Suprapubic skin (tissue), 4 donors: ENCODE measurements at places on chromosomes 3 and 15. TPM values are rescaled to one million over a fixed set of nuclear protein-coding genes. Genes with fewer than 3 reads are reported as not detected.

The SLC28A2 gene
- total RNA-seq, result not detected

- H3K4me3 ChIP-seq, result peak within 1 kb of the TSS; percentile 46
- peaks cover 23% of the 10 kb centered on the region for H3K4me1 ChIP-seq
- DNase-seq, result peak; percentile 72
- peaks cover 47% of the 10 kb centered on the region for H3K27me3 ChIP-seq
Observed at GRCh38 chr15:83653639-83654378, at the start of gene ADAMTSL3. Gene ADAMTSL3, plus strand, starts transcription at chr15:83654123. Its CDS starts 1,639 bp downstream, at chr15:83655762.

DNA sequence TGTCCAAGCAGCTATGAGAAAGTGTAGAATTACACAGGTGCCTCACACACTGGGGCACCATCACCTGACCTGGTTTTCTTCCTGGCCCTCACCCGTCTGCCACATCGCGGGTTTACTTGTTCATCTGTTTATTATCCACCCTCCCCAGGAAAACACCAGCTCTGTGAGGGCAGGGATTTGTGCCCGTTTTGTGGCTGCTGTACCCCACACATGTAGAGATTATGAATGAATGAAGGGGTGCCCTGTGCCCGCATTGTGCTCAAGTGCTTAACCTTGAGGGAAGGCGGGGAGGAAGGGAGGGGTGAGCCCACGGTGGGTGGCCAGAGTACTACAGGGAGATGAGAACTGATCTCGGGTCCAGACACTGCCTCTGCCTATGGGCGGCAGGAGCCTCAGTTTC is 108.4 kb downstream of the WNT7A start:
- DNase-seq, result no peak
- no peak overlapping the region for H3K27ac ChIP-seq
- peaks cover 5% of the 10 kb centered on the region for H3K27me3 ChIP-seq
- H3K4me1 ChIP-seq, result no peaks in the 10 kb centered on the region

The AADACL2 gene
- 33.5 TPM for total RNA-seq

GRCh38 chr15:29970402-29970695 is 112.4 kb upstream of the GOLGA8J start:
- no peaks in the 10 kb centered on the region for H3K36me3 ChIP-seq
- H3K27me3 ChIP-seq, result peaks cover 46% of the 10 kb centered on the region
- H3K4me3 ChIP-seq, result no peak overlapping the region

The MCF2L2 gene
- 0.36 TPM for total RNA-seq

- no peak for DNase-seq
- no peaks in the 10 kb centered on the region for H3K4me1 ChIP-seq
- H3K27ac ChIP-seq, result no peak overlapping the region
Observed at GRCh38 chr3:72618739-72619138, 229.5 kb downstream of the SHQ1 start.

The GPR156 gene
- 0.29 TPM for total RNA-seq

- peaks cover 8% of the 10 kb centered on the region for H3K4me1 ChIP-seq
- no peaks in the 10 kb centered on the region for H3K27me3 ChIP-seq
- H3K27ac ChIP-seq, result no peak overlapping the region
- no peak for DNase-seq
Observed at GRCh38 chr3:25009665-25010064, 418.4 kb upstream of the RARB start.

GRCh38 chr3:106957029-106957428 is 420.2 kb upstream of the CCDC54 start:
- no peaks in the 10 kb centered on the region for H3K4me1 ChIP-seq
- no peaks in the 10 kb centered on the region for H3K36me3 ChIP-seq
- H3K27me3 ChIP-seq, result no peaks in the 10 kb centered on the region
- no peak for DNase-seq

- peaks cover 5% of the 10 kb centered on the region for H3K4me1 ChIP-seq
- peaks cover 6% of the 10 kb centered on the region for H3K27me3 ChIP-seq
- no peaks in the 10 kb centered on the region for H3K36me3 ChIP-seq
- H3K4me3 ChIP-seq, result no peak overlapping the region
- no peak for DNase-seq
Observed at GRCh38 chr3:185831195-185831594, 6.4 kb upstream of the IGF2BP2 start.

GRCh38 chr3:50241713-50242380 is 5.8 kb downstream of the GNAI2 start:
- H3K27ac ChIP-seq, result peak overlapping the region; percentile 79
- no peak overlapping the region for H3K4me3 ChIP-seq
- no peak for DNase-seq
- H3K36me3 ChIP-seq, result peaks cover 9% of the 10 kb centered on the region

GRCh38 chr3:12302564-12302963 is 13.7 kb downstream of the PPARG start:
- H3K27ac ChIP-seq, result no peak overlapping the region
- no peaks in the 10 kb centered on the region for H3K27me3 ChIP-seq
- H3K4me1 ChIP-seq, result no peaks in the 10 kb centered on the region
- no peak overlapping the region for H3K4me3 ChIP-seq

DNA sequence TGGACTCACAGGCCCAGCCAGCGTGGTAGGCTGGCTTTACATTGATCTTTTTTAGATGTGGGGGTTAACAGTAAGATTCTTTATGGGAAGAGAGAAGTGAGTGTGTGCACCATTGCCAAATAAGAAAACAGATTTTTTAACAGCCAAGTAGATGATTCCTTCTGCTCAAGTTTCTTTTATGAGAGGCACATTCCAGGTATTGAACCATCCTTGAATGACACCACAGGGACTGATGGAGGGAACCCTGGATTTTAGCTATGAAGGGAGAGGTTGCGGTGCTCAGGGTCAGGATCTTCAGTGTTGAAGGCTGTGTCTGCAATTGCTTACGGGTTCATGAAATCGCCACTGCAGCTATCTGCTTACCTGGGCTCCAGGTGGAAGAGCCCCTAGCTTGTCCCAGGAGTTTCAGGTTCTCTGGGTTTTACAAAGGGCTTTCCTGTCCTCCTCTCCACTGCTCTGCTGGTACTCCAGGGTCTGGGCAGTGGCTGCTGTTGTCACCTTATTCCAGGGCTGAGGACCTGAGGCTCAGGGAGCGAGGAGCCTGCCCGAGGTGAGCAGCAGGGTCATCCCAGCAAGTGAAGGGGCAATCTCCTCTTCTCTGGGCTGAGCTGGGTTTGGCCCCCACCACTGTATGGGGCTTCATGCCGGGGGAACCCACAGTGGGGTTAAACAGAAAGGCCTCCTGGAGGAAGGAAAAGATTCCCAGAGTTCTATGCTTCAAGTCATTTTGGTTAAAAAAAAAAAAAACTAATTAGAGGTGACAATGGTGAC is 53.4 kb downstream of the SMAD6 start:
- H3K36me3 ChIP-seq, result no peaks in the 10 kb centered on the region
- DNase-seq, result no peak
- H3K27ac ChIP-seq, result peak overlapping the region; percentile 45
- no peaks in the 10 kb centered on the region for H3K27me3 ChIP-seq

The NRROS gene
- 0.95 TPM for total RNA-seq

The GFM1 gene
- total RNA-seq, result 36.8 TPM

GRCh38 chr3:13706886-13707285 is 158.0 kb downstream of the FBLN2 start:
- no peak overlapping the region for H3K27ac ChIP-seq
- no peaks in the 10 kb centered on the region for H3K36me3 ChIP-seq
- peaks cover 14% of the 10 kb centered on the region for H3K27me3 ChIP-seq
- no peak overlapping the region for H3K4me3 ChIP-seq
- no peaks in the 10 kb centered on the region for H3K4me1 ChIP-seq

The MESP2 gene
- total RNA-seq, result not detected

DNA sequence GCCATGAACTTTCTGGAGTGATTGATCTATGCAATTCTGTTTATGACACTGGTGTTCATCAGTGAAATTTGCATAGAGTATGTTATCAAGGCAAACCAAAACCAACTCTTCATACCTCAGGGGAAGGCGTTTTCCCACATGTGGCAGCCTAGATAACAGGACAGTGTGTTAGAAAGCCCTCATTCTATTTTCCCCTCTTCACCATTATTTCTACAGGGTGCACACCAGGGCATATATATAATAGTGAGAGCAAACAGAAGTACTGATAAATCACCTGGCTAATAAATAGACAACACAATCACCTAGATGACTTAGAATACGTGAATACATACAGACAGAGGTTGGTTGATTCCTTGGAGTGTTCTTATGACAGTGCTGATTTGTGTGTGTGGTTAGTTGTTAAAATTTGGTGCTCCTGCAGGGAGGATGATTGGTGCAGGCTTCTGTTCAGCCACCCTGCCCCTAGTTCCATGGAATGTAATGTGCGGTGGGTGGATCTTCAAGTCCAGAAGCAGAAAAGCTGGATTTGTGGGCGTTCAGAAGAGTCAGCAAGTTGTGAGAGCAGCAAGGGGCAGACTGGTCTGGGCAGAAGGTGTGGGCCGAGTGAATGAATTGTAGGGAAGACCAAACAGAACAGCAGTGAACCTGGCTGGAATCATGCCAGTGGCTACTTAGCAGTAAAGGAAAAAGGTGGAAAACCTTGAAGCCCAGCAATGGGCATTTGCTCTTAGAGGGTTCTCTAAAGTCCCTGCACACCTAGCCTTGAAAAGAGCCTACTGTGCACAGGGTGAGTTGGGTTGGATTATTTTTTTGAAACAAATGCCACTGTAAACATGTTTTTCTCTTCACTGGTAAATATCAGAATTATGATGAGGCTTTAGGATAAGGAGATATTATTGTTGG is 11.7 kb upstream of the RARRES1 start:
- no peaks in the 10 kb centered on the region for H3K36me3 ChIP-seq
- no peaks in the 10 kb centered on the region for H3K27me3 ChIP-seq
- no peak for DNase-seq

- peaks cover 31% of the 10 kb centered on the region for H3K4me1 ChIP-seq
- H3K27ac ChIP-seq, result no peak overlapping the region
- peaks cover 51% of the 10 kb centered on the region for H3K36me3 ChIP-seq
- H3K4me3 ChIP-seq, result no peak overlapping the region
- H3K27me3 ChIP-seq, result no peaks in the 10 kb centered on the region
- DNase-seq, result no peak
Observed at GRCh38 chr3:52846432-52846965, 11.7 kb upstream of the MUSTN1 start.

DNA sequence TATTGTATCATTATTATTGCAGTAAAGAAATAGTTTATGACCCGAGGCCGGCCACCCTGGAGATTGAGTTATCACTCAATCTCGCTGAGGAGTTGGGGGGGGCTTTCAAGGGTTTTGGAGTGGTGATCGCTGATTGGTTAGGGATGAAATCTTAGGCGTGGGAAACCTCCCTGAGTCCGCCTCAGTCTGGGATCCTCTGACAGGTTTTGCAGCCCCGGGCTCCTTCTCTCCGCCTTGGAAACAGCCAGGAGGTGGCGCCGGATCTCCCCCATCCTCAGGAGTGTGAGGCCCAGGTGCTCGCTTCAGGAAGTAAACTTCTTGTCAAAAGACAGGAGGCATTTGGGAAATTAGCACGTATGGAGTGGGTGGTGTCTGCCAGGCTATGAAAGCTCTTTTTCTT is 41.1 kb upstream of the SEC61A1 start:
- H3K27me3 ChIP-seq, result peaks cover 11% of the 10 kb centered on the region
- H3K36me3 ChIP-seq, result no peaks in the 10 kb centered on the region
- H3K27ac ChIP-seq, result no peak overlapping the region
- DNase-seq, result no peak
- no peak overlapping the region for H3K4me3 ChIP-seq

DNA sequence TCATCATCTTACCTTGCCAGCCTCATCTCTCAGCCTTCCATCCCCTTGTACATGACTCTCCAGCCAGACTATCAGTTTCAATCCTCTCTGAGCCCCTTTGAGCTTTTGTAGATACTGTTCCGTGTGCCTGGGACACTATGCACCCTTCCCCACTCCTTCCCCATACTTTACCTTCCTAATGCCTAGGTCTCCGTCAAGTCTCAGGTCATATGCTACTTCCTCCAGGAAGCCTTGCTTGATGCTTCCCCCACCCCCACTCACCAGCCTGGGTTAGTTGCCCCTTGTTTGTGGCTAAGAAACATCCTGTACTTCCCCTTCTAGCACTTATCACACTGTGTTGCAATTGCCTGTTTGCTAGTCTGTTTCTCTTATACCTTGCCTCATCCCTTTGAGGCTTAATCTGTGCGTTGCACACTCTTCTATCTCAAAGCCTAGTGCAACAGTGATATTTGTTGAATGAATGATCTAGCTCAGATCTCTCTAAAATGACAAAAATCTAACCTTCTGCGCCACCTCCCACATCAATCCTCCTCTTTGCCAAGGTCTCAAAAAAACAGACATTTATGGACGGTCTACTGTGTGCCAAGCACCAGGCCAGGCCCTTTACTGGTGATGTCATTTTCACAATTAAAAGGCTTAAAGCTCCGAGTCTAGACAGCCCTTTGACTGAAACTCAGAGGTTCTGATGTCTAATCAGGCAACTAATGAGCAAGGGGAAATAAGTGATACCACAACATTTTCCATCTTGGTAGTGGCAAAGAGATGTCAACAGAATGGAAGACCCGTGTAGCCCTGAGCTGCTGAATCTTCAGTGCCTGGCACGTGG is 6.5 kb upstream of the USP3 start:
- H3K27ac ChIP-seq, result peak overlapping the region; percentile 68
- no peaks in the 10 kb centered on the region for H3K36me3 ChIP-seq
- H3K4me3 ChIP-seq, result no peak overlapping the region
- no peak for DNase-seq
- H3K27me3 ChIP-seq, result no peaks in the 10 kb centered on the region

- peaks cover 85% of the 10 kb centered on the region for H3K27me3 ChIP-seq
- H3K27ac ChIP-seq, result no peak overlapping the region
- H3K4me3 ChIP-seq, result no peak overlapping the region
- DNase-seq, result no peak
- no peaks in the 10 kb centered on the region for H3K36me3 ChIP-seq
Observed at GRCh38 chr3:181698263-181698954, 13.3 kb upstream of the SOX2 start.

GRCh38 chr15:40894681-40895448 is 615 bp downstream of the VPS18 start:
- H3K36me3 ChIP-seq, result peaks cover 28% of the 10 kb centered on the region
- H3K27me3 ChIP-seq, result no peaks in the 10 kb centered on the region
- peak overlapping the region; percentile 91 for H3K4me3 ChIP-seq

The HYAL3 gene
- 2.5 TPM for total RNA-seq

DNA sequence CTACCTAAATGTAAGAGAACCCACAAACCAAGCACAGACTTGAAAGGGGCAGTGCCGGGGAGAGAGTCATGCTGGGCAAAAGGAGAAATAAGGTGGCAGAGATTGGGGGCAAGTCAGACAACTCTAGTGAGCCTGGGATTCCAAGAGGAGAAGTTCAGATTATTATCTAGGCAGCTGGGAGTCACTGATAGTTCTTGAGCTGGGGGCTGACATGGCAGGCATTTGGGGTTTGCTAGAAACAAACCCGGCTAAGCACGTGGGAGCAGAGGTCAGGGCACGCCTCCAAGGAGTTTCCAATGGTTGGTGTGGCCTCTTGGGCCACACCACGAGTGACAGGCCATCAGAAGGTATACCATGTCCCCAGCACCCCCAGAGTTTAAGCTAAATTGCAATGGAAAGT is 27.6 kb downstream of the SLC6A6 start:
- H3K27me3 ChIP-seq, result no peaks in the 10 kb centered on the region
- H3K4me1 ChIP-seq, result peaks cover 80% of the 10 kb centered on the region
- DNase-seq, result no peak
- peaks cover 6% of the 10 kb centered on the region for H3K36me3 ChIP-seq

GRCh38 chr3:129078510-129078909 is 17.9 kb downstream of the GP9 start:
- no peak for DNase-seq
- no peak overlapping the region for H3K27ac ChIP-seq
- H3K36me3 ChIP-seq, result no peaks in the 10 kb centered on the region
- H3K4me1 ChIP-seq, result no peaks in the 10 kb centered on the region
- H3K4me3 ChIP-seq, result no peak overlapping the region
- no peaks in the 10 kb centered on the region for H3K27me3 ChIP-seq
